ENCODE measurements at places on chromosomes 2 and 18. TPM values are rescaled to one million over a fixed set of nuclear protein-coding genes. Genes with fewer than 3 reads are reported as not detected.

DNA sequence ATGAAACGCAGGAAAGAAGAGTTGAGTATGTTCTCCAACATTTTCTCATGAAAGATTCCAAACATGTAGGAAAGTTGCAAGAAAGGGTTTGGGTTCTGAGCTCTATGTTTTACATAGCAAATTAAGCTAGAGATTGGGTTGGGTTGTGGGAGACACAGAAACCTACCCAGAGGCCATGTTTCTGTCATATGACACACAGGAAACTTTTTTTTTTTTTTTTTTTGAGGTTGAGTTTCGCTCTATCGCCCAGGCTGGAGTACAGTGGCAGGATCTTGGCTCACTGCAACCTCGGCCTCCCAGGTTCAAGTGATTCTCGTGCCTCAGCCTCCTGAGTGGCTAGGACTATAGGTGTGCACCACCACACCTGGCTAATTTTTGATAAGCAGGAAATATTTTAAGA, 57.6 kb downstream of the DOCK10 start:
- no peak for DNase-seq

GRCh38 chr2:37774976-37775907, 103.8 kb upstream of the CDC42EP3 start:
- DNase-seq, result no peak

GRCh38 chr2:98727369-98728087, 3.4 kb downstream of the MGAT4A start:
- no peak for DNase-seq

The NFE2L2 gene
- 147 TPM for total RNA-seq

DNA sequence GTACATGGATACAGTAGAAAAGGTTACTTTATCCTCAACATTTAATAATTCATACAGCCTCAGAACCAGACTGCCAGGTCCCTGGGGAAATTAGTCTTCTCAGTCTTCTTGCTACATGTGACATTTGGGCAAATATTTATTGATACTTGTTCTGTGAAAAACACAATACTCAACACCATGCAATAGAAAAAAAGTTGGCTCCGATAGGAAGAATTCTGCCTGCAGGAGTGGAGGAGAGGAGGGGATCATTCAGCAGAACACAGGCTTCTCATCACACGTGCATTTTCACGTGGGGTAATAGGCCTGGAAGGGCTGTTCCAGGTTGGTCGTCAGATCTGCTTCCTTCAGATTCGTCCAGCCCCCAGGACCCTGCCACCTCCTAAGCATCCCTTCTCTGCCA, 58.4 kb upstream of the ACKR3 start:
- DNase-seq, result no peak

The ZSWIM2 gene
- not detected for total RNA-seq

The HAAO gene
- total RNA-seq, result 5.9 TPM

DNA sequence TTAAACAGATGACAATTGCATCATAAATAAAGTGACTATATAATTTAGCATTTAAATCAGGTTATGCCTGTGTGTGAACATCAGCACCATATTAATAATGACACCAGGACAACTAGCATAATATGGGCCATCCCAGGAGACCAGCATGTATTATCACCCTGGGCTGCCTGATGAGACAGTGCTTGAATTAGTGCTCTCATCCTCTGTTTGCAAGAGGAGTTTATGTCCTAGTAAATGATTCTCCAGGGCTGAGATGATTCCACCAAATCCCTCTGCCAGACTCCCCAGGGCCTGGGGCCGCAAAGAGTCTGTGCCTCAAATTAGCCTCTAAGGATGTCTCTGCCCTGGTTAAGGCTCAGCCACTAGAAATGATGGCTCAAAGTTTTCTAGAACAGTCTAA, 97.7 kb downstream of the SGPP2 start:
- no peak for DNase-seq

DNA sequence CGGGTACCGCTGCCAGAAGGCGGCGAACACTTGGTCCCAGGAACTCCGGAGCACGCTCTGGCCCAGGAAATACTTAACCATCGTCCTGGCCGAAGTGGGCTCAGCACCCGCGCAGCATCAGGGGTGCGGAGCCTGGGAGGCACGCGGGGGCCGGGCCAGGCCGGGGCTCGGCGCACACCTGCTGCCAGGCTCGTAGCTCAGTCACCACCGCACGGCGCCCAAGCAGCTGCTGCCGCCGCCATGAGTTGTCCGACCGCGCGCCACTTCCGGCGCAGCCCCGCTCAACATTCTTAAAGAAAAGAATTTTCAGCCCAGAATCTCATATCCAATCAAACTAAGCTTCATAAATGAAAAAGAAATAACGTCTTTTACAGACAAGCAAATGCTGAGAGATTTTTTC, 34.0 kb downstream of the MDH1 start:
- DNase-seq, result no peak

GRCh38 chr2:190432567-190433231, 24.5 kb downstream of the MFSD6 start:
- no peak for DNase-seq

The ANKRD44 gene
- 46.4 TPM for total RNA-seq

- no peak for DNase-seq
Observed at GRCh38 chr2:101909760-101910159, 82.0 kb upstream of the IL1R2 start.

Measured in vagina (tissue), 2 donors.